NCI-H1417 treated with DMSO at 0.1 percent for 48 hours (cell line): ENCODE measurements at places on chromosomes 16 and 17.
A peak's percentile ranks its signal among the peaks of the same experiment; 100 is the strongest.

GRCh38 chr17:36118477-36119353 is 15.1 kb downstream of the CCL4 start:
- no peak for DNase-seq

GRCh38 chr16:89049484-89050118 is 44.1 kb upstream of the ACSF3 start:
- no peak for DNase-seq

- DNase-seq: no peak
Measured at GRCh38 chr16:12907670-12908233, 6.4 kb downstream of the SHISA9 start.

- DNase-seq: no peak
Measured at GRCh38 chr16:27966756-27967155, 96.8 kb downstream of the GSG1L start.

- DNase-seq: no peak
Measured at GRCh38 chr17:45405250-45406086, 27.2 kb downstream of the ARHGAP27 start.

GRCh38 chr16:46937536-46937935 is 35.9 kb downstream of the DNAJA2 start:
- no peak for DNase-seq

GRCh38 chr16:52078716-52079655 is 468.0 kb downstream of the TOX3 start:
- no peak for DNase-seq

DNA sequence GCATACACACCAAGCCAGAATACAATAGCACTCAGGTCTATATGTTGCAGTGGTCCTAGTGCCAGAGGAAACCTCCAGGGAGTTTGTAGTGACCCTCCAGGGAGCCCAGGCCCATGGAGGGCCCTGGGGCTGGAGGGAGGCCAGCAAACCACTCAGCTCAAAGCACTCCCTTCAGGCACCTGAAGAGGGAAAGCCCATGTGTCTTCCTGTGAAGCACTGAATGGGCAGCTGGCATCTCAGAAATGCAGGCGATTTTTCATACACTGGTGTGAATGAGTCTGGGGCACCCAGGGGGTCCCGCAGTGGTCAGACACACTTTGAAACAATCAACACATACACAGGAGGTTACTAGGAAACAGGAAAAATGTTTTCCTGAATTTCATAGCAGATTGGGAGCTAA is 12.8 kb downstream of the TBC1D26 start:
- DNase-seq: no peak

DNA sequence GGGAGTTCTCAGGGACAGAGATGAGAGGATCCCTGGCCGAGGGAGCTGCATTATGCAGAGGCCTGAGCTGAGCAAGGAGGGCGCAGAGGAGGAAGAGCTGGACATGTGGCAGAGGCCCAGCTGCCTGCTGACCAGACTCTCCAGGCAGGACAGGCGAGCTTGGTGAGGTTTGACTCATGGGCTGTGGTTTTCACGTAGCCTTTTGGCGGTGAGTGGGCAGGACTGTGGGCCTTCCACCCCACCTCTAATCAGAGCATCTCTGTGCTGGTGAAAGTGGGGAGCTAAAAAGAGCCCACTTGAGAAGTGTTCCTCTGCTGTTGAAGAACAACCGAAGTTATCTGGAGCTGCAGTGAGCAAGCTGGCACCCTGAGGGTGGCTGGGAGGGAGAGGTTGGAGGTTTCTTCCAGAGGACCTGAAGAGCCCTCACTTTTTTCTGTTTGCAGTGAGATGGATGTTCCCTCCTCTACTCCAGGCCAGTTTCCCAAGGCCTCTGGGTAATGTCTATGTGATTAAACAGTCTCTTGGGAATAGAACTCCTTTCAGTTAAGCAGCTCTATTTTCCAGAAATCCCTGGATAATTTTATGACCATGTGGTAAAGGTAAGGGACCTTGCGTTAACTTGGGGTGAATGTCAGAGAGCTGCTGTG is 11.9 kb downstream of the EPN2 start:
- DNase-seq: no peak

- no peak for DNase-seq
Measured at GRCh38 chr17:29115961-29116803, 64.0 kb downstream of the MYO18A start.

DNA sequence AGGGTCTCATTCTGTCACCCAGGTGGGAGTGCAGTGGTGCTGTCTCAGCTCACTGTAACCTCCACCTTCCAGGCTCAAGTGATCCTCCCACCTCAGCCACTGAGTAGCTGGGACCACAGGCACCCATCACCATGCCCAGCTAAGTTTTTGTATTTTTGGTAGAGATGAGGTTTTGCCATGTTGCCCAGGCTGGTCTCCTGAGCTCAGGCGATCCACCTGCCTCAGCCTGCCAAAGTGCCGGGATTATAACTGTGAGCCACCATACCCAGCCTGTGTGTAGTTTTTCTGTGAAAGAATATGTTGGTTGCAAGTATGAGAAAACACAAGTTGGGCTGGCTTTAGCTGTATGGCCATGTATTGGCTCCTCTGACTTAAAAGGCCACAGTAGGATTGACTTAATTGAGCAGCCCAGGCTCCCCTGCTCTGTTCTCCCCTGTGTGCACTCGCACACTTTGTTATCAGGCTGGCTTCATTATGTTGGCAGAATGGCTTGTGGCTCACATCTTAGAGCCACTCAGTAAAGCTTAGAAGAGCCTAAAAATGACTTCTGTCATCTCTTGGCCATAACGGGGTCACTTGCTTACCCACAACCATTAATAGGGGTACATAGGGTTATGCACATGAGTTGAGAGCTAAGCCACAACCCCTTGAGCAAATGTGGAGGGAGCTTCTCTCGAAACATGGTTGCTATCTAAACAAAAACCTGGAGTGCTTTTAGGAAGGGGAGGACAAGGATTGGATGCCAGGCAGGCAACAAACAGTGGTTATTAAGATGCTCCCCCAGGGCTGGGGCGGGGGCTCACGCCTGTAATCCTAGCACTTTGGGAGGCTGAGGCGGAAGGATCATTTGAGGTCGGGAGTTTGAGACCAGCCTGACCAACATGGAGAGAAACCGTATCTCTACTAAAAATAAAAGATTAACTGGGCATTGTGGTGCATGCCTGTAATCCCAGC is 6.1 kb downstream of the HAPSTR1 start:
- no peak for DNase-seq

DNA sequence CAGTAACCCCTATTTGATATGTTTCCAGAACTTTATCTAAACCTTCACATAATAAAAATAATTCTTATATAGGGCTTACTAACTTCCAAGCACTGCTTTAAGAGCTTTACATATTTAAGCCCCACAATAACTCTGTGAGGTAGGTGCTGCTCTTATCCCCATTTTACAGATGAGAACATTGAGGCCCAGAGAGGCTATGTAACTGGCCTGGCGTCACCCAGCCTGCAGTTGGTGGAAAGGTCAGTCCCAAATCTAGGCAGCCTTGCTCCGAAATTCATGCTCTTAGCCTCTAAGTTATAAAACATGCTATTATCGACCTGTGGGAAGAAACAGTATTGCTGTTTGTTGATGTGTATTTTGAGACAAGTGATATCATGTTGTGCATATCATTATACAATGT is 9.0 kb downstream of the NLRC5 start:
- DNase-seq: no peak

- DNase-seq: no peak
Measured at GRCh38 chr17:33945646-33946546, 309.2 kb upstream of the CCL2 start.

DNA sequence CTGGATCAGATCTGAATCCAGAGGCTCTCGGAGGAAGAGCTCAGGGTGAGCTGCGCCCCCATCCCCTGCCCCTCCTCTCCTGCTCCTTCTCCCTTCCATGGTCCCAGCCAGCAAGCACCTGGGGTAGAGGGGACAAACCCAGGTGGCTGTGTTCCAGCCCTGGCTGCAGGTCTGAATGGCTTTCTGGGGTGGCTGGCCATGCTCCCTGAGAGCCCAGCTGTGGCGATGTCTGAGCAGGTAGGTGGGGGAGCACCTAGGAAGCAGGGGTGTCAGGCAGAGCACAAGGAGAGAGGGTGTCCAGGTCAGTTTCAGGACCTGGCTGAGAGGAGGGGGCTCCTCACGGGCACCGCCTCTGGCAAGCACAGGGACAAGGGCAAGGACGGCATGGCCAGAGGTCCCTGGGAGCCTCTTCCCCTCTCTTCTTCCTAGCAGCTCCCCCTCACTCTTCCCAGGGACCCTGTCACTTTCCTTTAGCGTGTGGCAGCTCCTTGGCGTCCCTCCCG is 310.0 kb downstream of the SEC14L1 start:
- DNase-seq: no peak

GRCh38 chr17:50527155-50527762 is 5.3 kb upstream of the EPN3 start:
- no peak for DNase-seq

- no peak for DNase-seq
Measured at GRCh38 chr16:23856251-23856709, 20.5 kb downstream of the PRKCB start.

DNA sequence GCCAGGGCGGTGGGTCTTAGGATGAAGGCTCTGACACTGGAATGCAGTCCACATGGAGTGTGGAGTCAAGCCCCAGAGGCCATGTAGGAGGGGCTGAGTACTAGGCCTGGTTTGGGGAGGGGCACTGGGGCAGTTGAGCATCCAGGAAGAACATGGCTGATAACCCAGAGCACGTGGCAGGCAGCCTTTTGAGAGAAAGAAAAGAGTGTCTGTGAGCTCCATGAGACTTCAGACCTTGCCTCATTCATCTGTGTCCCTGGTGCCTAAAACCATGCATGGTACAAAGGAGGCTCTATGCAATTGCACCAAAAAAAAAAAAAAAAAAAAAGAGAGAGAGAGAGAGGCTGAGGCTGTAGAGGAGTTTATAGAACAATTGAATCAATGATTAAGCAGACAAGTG is 14.6 kb downstream of the SLC46A1 start:
- no peak for DNase-seq

- DNase-seq: no peak
Measured at GRCh38 chr16:3029491-3030221, 5.8 kb downstream of the THOC6 start.

DNA sequence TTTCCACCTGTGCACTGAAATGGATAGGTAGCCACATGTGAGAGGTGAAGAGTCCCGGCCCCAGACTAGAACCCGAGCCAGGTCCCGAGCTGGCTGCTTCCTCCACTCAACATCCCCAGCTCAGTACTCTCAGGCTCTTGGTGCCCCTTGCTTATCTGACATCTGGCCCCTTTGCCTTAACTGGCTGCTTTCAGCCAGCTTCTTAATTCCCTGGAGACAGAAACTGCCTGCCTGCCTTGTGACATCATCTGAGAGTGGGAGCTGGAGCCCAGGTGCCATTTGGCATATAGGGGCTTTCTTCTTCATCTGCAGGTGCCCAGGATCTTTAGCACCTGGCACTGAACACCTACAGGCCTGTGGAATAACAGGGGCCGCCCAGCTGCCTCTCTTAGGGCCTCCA is 8.9 kb downstream of the CHAD start:
- no peak for DNase-seq

DNA sequence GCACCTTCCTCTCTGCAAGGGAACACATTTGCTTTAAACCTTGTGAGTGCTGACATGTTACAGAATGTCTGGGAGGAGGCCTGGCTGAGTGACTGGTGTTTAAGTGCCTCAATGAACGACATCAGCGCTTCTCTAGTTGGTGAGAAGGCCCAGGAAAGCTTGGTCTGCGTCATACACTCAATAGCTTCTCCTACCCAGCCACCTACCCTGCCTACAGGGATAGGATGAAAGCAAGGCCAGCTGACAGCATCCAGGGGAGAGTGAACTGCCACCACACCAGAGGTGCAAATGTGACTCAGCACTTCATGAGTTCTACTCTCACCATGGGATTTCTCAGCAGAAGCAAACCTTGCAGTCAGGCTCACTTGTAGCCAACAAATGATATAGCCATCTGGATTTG is 31.7 kb upstream of the CFAP20 start:
- DNase-seq: no peak

DNA sequence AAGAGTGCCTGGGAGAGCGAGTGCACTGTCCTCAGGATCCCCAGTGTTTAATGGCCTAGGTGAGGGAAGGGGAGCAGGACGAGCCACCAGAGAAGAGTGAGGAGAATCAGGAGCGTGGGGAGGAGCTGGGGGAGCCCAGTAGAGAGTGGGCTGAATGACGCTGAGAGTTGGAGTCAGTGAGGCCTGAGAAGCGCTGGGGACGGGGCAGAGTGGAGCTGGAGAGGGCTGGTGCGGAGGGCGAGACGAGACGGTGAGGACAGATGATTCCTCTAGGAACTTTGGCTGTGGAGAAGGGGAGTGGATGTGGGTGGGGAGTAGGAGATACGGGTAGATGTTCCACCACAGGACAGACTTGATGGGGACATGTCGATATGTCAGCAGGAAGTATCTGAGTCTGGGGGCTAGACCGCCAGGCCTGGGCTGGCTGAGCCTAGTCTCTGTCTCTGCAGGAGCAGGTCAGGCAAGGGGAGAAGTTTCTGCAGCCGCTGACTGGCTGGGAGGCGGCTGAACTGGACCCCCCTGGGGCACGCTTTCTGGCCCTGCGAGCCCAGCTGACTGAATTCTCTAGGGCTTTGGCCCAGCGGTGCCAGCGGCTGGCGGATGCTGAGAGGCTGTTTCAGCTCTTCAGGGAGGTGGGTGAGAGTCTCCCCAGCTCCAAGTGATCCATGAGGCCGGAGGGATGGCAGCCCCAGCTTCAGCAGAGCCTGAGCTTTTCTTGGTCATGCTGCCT is 4.7 kb downstream of the PLEKHG4 start:
- no peak for DNase-seq

GRCh38 chr16:48438414-48438813 is 53.2 kb upstream of the SIAH1 start:
- DNase-seq: no peak

GRCh38 chr17:49690256-49690655 is 12.4 kb upstream of the SPOP start:
- no peak for DNase-seq

- peak; percentile 53 for DNase-seq
Measured at GRCh38 chr16:68529931-68530701, 9.0 kb upstream of the ZFP90 start.

DNA sequence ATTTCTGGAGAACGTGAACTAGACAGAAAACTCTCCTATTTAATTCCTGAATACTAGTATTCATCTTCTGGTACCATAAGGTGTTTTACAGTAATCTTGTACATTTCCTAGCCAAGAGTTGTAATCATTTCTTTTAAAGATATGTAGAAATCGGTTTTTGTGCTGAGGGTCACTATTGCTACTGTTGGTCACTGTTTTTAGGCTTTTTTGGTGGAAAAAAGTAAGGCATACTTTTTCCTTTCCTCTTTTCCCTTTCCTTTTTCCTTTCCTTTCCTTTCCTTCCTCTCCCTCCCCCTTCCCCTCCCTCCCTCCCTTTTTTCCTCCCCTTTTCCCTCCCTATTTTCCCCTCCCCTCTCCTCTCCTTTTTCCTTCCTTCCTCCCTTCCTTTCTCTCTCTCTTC is 706.4 kb upstream of the GOT2 start:
- no peak for DNase-seq

- no peak for DNase-seq
Measured at GRCh38 chr17:58341861-58342475, 10.0 kb downstream of the SUPT4H1 start.

DNA sequence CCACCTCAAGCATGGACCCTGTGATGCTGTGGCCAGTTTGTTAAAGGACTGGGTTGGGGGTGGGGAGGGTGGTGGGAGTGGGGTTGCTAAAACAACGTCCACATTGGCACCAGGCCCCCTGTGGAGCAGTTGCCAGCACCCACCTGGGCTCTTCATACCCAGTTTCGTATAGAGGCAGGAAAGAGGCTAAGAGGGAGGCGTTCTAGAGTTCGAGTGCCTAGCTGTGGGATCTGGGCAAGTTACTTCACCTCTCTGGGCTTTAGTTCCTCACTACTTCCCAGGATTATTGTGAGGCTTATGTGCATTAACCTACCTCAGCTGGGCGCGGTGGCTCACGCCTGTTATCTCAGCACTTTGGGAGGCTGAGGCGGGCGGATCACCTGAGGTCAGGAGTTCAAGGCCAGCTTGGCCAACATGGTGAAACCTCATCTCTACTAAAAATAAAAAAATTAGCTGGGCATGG is 1.4 kb downstream of the MFAP4 start:
- no peak for DNase-seq
